K562 (cell line): ENCODE measurements at places on chromosomes 11 and 22.

GRCh38 chr11:131691181-131692041 lies 321.0 kb downstream of the NTM start:
- DNase-seq: peak; percentile 31

GRCh38 chr11:128772814-128773213 lies 78.9 kb downstream of the FLI1 start:
- no peak for DNase-seq

- DNase-seq: no peak
Observed at GRCh38 chr11:84947970-84948580, 679.1 kb downstream of the DLG2 start.

GRCh38 chr22:21076912-21077625 lies 31.3 kb downstream of the LRRC74B start:
- peak; percentile 47 for DNase-seq

DNA sequence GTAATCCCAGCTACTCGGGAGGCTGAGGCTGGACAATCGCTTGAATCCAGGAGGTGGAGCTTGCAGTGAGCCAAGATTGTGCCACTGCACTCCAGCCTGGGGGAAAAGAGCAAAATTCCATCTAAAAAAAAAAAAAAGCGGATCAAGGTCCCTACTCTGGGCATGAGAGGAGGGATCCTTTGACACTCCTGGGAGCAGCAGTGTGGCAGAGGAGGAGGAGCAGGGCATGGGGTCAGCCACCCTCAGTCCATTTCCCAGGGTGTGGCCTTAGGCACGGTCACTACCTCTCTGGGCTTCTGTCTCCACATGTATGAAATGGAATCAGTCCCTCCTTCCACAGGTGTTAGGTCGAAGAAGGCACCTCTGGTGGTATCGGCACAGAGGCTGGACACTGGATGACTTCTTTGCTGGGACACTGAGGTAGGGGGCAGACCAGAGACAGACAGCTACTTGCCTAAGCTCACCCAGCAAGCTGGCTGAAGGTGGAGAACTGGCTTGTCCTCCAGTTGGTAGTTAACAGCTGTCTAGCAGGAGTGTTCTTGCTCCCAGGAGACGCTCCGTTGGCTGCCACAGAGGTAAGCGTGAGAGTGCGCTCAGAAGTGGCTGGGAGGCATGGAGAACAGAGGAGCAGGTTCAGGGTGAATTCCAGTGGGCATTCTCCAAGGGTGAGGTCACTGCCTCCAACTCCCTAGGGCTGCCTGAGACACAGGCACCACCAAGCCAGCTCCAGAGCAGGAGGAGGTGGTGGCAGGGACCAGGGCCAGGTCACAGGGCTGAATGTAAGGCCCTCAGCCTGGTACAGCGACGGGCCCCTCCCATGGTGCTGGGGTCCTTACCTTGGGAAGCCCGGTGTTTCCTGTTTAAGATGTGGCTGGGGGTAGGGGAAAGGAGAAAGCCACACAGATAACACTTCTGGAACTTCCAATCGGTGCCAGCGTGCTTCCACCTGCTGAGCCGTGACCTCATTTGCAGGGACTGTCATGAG lies 19.5 kb downstream of the TXN2 start:
- DNase-seq: no peak

DNA sequence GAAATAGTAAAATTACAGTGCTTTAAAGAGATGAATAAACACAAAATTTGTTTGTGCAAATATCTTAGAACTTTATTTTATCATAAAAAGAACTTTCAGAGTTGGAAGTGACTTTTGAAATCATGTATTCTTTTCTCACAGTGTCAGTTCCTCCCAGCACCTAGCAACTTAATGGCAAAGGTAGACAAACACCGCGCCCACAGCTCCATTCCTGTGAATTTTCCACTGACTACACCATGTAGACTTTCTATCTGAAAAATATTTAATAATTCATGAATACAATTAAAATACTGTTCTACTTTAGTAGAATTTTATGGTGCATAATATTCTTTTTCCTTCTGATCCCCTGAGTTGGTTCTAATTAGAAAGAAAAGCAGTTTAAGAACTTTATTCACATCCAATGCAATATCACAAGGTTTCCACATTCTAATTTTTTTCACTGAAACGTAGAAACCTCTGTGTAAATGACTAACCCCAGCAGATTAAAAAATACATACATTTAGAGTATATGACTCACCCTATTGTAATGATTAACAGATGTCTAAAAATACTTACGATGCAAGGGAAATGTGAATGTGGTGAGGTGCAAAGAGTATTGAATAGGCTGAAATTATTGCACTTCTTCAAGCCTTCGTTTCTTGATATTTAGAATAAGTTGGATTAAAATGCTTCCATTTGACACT lies 218.2 kb upstream of the CCDC179 start:
- no peak for DNase-seq

GRCh38 chr11:15114501-15115475 lies at the start of gene INSC:
Gene INSC (plus strand): TSS chr11:15114923. CDS start chr11:15149175, 34,252 bp downstream.
- DNase-seq: no peak

DNA sequence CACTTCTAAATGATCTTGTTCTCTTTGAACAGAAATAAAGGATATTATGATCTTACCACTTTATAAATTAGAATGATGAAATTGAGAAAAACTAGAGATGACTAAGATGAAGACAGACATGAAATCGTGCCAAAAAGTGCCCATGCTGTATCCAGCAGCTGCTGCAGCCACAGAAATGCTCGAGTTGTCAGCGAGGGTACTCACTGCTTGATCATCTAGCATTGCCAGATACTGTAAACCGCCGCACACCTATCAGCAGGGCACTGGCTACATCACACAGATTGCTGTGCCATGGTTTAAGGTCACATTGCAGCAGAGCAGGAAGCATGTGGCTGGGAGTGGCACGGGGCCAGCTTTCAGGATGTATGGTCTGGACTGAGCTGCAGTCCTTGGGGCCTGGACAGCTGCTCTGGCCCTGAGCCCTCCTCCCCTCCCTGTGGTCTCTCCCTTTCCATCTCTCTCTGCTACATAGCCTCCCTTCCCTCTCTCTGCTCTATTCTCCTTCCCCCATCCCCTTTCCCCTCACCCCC lies 51.0 kb upstream of the SEPTIN5 start:
- DNase-seq: no peak
